ENCODE measurements at places on chromosomes 2 and 18.
A peak's percentile ranks its signal among the peaks of the same experiment; 100 is the strongest.

DNA sequence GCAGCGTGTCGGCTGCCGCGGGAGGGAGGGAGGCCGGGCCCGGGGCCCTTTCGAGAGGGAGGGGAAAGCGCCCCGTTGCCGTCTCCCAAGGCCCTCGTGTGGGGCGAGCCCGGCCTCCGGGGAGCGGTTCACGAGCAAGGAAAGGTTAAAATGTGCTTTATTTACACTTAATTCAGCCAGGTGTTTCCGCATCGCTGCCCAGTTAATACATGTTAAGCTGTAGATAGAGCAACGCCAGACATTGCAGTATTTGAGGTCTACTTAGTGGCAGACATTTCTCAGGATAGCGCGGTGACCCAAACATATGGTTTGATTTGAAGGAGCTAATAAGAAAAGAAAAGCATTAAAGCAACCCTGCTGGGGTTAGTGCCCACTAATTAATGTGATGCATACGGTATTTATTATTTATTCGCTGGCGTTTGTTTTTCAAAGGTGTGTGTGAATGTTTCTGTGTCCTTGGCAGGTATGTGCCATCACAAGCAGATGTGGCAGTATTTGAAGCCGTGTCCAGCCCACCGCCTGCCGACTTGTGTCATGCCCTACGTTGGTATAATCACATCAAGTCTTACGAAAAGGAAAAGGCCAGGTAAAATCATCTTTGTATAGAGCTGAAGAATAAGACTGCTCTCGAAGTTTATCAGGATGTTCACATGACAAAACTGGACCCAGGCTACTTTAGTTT, 571 bp downstream of the EEF1B2 start:
- peak; percentile 51 for DNase-seq

DNA sequence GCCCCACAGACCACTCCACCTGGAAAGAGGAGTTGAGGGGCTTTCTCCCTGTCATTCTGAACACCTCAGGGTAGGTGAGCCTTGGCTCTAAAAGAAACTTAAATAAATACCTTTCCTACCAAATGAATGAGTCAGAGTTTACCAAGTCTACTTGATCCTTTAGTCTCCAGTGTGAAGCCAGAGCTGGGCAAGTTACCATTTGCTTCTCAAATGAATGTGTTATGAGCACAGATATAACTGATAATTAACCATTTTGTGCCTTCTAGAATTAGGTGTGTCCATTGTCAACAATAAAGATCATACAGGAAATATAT, 347.7 kb downstream of the KIAA1328 start:
- peak; percentile 13 for DNase-seq

- DNase-seq: no peak
Measured at GRCh38 chr2:95013726-95014125, 11.8 kb upstream of the MAL start.

GRCh38 chr2:51301381-51301780, 269.4 kb upstream of the NRXN1 start:
- no peak for DNase-seq

GRCh38 chr18:39721712-39722111, 2156.1 kb upstream of the CELF4 start:
- peak; percentile 29 for DNase-seq

DNA sequence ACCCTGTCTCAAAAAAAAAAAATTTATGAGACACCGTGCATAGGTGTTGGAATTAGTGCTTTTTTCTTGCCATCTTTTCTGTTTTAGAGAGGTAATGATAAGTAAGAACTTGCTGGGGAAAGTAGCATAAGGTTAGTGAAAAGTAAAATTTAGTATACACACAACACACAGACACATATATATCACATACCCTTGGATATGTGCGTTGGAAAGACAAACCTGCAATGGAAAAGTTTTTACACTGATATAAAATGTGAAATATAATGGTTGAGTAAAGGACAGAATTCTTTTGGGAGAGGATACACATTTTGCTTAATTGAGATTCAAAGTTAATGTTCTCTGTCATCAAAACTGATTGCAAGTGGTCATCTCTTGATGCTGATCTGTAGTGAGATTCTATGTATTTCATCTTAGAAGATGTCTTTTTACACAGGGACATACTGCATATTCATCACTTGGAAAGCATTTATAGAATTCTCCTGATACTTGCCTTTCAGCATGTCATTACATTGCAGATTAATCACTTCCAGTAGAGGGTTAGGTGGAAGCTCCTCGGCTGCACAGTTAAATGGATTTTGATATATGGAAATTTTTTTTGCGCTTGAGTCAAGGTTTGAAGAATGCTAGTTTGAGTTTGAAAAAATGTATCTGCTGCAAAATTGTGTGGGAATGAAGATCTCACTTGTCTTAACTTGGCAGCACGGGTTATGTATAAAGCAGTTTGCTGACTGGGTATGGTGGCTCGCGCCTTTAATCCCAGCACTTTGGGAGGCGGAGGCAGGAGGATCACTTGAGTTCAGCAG, 13.5 kb downstream of the PPP1CB start:
- peak; percentile 47 for DNase-seq

- no peak for DNase-seq
Measured at GRCh38 chr2:190170673-190171072, 108.1 kb upstream of the MSTN start.

DNA sequence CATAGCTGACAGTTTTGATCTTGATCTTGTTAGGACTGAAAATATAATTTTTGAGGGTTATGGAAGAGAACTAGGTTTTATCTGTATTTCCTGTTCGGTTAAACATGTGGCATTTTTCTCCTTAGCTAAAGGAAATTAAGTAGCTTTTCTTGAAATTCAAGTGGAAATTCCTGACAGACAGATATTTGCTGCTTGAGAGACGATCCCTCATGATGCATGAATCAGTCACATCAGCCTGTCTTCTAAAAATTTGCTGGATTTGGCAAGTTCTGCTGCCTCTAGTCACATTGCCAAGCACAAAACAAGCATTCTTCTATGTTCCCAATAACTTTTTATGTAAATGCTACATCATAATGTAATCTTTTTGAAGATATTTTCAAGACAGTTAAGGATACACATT, 201.8 kb upstream of the ATP5MC3 start:
- no peak for DNase-seq

DNA sequence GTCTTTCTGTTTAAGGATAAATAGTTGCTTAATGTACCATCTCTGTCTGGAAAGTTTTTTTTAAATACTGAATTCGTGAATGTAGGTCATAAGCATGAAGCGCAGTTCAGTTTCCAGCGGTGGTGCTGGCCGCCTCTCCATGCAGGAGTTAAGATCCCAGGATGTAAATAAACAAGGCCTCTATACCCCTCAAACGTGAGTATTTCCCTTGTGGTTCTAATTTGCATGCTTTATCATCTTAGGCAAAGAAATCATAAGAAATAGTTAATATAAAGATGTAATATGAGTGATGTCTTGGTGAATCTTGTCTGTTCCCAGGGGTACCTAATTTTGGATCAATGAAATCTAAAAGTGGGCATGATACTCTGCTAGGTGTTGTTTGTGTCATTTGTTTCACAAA, 1.5 kb downstream of the NDC80 start:
- DNase-seq: no peak

DNA sequence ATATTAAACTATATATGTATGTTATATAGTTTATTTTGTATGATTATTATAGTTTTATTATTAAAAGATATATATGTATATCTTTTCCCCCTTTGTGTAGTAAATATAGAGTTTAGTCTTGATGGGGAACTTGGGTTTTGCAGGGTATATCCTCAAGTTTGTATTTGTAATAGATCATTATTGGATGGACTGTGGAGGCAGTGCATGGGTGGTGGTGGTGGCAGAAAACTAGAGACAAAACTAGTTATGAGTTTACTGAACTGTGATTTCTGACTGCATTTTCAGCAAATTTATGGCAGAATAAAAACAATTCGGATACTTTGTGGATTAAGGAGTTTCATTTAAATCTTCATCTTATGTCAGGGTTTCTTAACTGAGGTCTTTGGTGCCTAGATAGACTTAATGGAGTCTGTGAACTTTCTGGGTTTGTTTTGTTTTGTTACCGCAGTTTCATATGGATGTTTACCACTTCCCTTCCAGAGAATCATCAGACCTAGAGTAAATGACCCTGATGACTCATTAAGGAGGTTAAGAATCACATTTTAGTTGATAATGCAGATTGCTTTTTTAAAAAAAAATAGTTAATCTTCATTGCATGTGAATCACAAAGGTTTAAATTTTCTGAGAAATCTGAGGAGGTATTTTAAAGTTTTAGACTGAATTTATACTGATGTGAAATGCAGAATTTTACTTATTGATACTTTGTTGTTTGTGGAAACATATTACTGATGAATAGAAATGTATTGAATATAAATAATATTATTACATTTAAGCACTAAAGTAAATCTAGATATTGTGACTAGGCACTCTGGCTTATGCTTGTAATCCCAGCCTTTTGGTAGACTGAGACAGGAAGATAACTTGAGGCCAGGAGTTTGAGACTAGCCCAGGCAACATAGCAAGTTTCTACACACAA, 14.5 kb downstream of the EPC2 start:
- peak; percentile 61 for DNase-seq

GRCh38 chr2:105070010-105070865, 32.4 kb downstream of the MRPS9 start:
- DNase-seq: no peak

GRCh38 chr2:85705680-85706039, 11.5 kb downstream of the GNLY start:
- peak; percentile 98 for DNase-seq

DNA sequence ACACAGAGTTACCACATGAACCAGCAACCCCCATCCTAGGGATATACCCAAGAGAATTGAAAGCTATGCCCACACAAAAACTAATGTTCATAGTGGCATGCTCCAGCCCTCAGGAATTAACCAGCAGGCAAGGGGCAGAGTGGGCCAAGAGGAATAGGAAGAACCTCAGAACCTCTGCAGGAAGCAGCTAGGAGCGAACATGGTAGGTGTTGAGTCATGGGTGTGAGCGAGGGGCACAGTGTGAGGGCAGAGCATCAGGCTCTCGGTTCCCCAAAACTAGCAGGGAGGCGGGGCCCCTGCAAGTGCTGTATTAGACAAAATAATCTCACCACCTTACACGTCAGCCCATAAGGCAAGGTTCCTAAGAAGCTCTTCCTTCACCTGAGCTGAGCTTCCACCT, 5.6 kb upstream of the RUFY4 start:
- DNase-seq: no peak

DNA sequence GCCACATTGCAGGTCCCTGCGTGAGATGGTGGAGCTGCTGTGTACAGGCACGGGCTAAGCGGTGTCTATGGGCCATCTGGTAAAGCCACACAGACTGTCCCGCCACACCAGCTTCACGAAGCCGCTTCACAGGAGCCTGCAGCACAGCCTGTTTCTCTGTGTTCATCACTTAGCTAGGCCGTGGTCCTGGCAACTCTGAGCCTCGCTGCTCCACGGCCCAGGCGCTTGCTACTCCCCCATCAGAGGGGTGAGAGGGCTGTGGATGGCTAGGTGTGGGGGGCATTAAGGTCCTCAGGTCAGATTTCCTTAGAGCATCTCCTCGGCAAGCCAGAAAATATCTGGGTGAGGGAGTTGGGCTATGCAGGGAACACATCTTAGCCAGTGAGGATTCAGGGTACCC, 225.7 kb downstream of the GLI2 start:
- DNase-seq: no peak

- DNase-seq: no peak
Measured at GRCh38 chr2:203817147-203817546, 50.4 kb upstream of the CTLA4 start.

DNA sequence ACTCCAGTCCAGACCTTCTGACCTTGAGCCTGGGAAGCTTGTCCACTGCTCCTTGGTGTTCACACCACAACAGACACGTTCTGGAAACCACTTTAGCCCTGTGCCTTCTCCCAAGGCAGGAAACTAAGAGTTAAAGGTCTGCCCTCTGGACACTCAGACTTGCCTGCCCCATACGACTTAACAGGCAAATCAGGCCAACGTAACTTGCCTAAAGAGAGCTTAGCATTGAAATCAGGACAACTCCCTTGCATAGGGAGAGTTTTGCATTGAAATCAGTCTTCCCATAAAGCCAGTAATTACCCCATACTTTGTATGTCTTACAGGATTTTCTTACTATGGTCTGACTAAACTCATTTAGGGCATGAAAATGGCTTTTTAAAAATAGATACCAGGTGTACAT, 18.5 kb downstream of the NFE2L2 start:
- DNase-seq: no peak

DNA sequence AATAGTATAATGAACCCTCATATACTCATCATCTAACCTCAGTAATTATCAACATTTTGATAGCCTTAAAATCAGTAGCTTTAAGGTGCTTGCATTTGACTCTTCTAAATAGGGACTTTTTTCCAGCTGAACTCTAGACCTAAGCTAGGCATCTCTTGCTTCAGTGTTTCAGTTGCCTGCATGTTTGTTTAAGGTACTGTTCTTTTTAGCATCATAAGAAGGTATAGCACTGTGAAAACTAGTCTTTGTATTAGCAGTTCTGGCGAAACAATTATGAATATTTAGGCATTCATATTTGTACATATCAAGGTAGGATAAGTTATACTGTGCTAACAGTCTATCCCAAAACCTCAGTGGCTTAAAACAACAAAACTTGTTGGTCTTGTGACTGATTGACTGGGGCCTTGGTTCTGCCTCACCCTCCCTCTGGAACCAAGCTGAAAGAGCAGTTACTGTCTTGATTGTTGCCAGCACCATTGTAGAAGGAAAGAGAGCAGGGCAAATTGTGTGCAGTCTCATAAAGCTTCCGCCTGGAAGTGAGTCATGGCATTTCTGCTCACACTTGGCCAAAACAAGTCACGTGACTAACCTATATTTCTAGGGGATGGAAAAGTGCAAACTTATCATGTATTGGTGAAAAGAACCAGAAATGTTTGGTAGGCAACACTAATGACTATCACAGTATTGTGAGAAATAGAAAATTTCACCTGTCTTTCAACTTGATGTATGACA, 24.3 kb downstream of the GALNT1 start:
- DNase-seq: peak; percentile 31

GRCh38 chr2:160891353-160891740, 268.9 kb upstream of the TANK start:
- no peak for DNase-seq

DNA sequence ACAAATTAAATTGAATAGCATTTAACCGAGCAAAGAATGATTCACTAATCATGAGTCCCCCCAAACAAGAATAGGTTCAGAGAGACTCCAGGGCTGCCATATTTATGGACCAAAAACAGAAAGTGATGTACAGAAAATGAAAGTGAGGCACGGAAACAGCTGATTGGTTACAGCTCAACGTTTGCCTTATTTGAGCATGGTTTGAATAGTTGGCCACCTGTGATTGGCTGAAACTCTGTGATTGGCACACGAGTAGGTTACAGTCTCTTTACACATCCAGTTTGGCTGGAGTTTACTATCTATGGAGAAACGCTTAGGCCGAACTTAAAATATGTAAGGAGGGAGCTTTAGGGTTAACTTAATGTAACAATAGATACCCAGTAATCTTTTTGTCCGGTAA, 27.0 kb upstream of the DPYSL5 start:
- DNase-seq: no peak

DNA sequence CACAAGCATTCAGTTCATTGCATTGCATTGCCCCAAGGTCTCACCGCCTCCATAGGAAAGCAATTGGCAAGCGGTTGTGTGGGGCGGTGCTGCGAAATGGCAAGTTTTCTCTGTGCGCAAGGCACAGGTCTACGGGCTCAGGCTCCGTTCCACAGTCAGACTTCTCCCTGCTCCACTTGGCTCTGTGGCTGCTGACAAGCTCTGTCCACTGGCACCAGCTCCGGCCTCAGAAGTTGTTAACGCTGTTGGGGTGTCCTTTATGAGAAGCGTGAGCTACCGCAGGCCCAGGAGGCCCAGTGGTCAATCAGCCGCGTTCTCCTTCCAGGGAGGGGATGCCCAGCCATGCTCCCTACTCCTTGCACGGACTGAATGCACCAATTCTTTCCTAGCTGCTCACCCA, 87.0 kb upstream of the GATA6 start:
- no peak for DNase-seq

All from fibroblast of lung (primary cell).